ENCODE measurements at places on chromosomes 16 and 17. TPM values are rescaled to one million over a fixed set of nuclear protein-coding genes. Genes with fewer than 3 reads are reported as not detected.

DNA sequence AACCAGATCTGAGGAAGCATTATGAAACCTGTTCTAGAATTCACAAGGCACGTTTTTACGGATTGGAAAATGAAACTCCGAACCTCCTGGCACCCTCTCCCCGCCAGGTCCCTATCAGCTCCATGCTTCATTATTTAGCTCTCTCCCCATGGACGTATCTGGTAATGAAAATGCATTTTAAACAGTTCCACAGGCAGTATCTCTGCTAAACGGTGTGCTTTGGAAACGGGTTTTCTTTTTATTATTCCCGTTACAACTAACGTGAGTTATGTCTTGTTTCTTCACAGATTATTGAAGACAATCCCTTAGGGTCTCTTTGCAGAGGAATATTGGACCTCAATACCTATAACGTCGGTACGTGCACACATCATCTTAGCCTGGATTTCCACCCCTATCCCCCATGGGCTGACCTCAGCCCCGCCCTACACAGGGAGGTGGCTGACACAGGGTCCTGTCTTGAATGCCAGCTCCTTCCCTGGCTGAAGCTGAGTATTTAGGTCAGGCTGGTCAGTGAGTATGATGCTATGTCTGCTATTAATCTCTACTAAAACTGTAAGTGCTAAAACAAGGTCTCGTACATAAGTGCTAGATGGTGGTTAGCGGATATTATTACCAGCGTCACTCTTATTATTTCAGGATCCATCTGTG, 82.9 kb downstream of the SDR42E1 start:
- no peak for DNase-seq

GRCh38 chr16:25066426-25066746, 45.2 kb upstream of the LCMT1 start:
- DNase-seq = peak; percentile 11

GRCh38 chr16:4525069-4525468, 13.5 kb downstream of the CDIP1 start:
- DNase-seq = no peak

DNA sequence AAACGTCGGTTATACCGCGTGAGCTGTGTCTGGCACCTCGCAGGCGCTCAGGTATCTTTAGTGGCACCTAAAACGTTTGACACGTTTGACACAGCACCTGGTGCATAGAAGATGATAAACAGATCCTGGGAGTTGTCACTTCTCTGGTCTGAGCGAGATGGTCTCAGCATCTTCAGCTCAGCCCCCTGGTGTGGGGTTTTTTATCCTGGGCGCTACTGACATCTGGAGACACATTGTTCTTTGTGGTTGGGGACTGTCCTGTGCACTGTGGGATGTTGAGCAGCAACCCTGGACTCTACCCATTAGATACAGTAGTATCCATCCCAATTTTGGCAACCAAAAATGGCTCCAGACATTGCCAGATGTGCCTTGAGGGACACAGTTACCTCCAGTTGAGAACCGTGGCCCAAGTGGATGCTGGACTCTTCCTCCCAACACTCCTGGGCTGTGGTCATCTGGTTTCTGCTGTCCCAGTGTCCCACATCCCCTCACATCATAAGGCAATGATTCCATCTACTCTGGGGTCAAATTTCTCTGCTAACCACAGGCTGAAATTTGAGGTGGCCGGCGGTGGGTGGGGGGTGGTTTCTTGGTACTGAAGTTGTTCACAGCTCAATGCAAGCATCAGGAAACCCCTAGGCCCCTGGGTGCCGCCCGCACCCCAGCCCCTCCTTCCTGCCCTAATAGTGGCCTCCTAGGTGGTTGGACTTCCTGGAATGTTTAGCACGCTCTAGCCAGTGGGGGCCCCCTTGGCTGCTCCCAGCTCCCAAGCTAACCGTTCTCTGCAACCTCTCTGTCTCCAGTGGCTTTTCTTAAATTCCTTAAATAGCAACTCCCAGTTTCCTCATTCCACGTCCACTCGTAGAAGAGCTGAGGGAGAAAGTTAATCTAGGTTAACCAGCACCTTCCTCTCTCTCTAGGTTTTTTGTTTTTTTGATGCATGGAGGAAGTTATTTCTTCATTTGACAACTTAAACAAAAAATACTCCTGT, 124.8 kb downstream of the ABCC1 start:
- DNase-seq = no peak

CDR2 gene
- total RNA-seq = 13.3 TPM
